ENCODE measurements at places on chromosomes 5 and 9.

DNA sequence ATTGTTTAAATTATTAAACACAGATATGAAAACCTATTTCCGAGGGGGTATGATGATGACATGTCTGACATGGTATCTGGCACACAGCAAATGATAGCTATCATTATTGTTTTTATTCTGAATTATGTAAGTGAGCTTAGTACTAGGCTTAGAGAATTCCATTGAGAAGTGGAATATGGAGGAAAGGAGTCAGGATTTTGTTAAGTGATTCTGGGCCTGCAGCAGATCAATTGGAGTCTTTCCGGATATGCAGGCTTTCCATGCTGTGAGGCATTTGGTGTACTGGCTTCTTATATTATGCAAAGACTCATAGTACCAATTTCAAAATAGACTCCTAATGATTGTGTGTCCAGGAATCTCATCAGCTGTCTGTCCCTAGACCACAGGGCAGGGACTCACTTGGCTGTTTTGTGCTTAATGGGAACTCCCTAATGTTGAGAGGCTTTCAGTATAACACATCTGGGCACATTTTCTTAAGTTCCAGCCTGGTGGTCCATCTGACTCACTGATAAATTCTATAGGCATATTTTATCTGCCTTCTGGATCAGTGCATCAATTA is 180.0 kb upstream of the KLF9 start:
- no peak for DNase-seq

- DNase-seq: no peak
Measured at GRCh38 chr5:159519365-159519764, 189.1 kb upstream of the IL12B start.

DNA sequence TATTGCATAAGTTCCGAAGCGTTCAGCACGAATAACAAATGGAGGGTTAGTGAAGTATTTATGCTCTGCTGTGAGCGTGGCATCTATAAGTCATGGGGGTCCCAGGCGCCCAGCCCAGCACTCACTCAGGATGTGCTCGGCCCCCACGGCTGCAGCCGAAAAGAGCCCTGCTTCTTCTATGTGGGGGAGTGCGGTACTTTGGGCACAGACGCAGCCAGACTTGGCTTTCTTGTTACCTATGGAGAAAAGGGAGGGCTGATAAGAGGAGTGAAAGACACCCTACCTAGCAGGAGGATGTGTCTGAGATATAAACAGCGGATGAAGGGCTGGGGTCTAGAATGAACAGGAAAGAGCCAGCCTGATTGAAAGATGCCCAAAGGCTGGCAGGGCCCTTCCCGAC is 51.4 kb downstream of the MRPL36 start:
- DNase-seq: no peak

GRCh38 chr5:55855509-55855908 is 4.4 kb downstream of the IL31RA start:
- no peak for DNase-seq

GRCh38 chr5:448061-448765 is 5.2 kb downstream of the EXOC3 start:
- DNase-seq: no peak

- no peak for DNase-seq
Measured at GRCh38 chr9:25904701-25905100, 226.5 kb upstream of the TUSC1 start.

DNA sequence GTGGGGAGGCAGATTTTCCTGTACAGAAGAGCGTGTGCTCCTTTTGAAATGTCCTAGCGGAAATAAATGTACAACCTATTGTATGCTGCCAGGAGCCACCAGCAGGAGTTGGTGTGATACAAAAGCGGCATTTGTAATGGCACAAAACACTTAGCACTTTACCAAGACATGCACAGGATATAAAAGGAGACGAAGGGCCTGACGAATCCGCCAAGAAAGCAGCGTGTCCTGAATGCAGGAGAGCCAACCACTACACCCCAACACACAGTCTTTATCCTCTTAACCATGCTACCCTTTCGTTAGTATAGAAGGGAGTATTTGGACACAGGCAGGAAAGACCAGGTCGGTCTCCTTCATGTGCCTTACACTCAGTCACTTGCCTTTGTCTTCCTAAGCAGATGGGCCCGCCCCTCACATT is 218.1 kb downstream of the TRIM32 start:
- no peak for DNase-seq

DNA sequence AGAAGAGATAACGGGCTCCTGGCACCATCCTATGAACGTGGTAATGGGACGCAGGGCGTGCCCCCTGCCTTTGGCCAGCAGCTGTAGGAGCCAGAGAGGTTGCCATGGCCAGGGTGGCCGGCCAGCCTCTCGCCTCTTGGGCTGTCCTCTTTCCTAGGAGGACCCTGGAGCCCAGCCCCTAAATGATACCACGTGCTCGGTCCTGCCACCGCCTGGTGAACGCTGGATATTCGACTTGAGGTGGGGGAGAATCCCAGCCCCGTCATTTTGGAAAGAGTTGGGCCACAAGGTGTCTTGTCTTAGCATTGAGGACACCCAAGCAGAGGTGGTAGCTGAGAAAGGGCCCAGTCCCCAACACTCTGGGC is 391 bp upstream of the NRG2 start:
- no peak for DNase-seq

All from stimulated activated CD8-positive, alpha-beta memory T cell treated with anti-CD3 and anti-CD28 coated beads, Interleukin-12 subunit alpha, Interleukin-12 subunit beta, amount 100 ng/mL, for 4 hours (primary cell).